ENCODE measurements at places on chromosomes 11 and 22.

- no peak for DNase-seq
Measured at GRCh38 chr11:116226731-116227130, 546.1 kb downstream of the BUD13 start.

DNA sequence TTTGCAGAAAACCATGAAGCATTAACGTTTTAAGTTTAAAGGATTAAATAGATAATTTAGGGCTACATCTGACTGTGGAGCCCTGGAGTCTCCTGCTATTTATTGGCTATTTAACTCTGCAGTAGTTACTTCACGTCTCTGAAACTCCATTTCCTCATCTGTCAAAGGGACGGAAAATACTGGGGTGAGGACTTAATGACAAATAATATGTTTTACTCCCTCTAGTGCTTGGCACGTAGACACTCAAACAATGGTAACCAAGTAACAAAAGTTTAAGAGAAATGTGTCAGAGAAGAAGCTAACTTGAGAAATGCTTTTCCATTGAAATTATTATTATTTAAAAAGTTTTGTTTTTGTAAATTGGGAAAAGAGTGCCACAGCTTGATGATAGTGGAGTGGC lies 130.7 kb upstream of the RCN1 start:
- no peak for DNase-seq

GRCh38 chr11:207863-208180 lies 314 bp downstream of the RIC8A start:
- DNase-seq, result no peak

DNA sequence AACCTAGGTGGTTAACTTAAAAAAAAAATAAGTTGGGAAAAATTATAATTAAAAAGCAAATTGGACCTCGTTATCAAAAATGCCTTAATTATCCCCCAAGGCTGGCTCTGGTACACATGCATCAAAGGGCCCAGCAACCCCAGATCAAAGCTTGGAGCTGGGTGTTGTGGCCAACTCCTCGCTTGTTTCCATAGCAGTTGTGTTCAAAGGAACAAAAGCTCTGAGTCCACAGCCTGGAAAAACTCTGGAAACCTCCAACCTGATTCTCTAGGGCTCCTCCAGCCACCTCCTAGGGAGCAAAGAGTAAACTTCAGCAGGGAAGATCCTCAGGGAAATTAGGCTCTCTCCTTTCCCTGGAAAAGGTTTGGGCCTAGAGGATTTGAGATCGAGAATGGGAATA lies 149.4 kb downstream of the NXPE2 start:
- DNase-seq, result no peak

DNA sequence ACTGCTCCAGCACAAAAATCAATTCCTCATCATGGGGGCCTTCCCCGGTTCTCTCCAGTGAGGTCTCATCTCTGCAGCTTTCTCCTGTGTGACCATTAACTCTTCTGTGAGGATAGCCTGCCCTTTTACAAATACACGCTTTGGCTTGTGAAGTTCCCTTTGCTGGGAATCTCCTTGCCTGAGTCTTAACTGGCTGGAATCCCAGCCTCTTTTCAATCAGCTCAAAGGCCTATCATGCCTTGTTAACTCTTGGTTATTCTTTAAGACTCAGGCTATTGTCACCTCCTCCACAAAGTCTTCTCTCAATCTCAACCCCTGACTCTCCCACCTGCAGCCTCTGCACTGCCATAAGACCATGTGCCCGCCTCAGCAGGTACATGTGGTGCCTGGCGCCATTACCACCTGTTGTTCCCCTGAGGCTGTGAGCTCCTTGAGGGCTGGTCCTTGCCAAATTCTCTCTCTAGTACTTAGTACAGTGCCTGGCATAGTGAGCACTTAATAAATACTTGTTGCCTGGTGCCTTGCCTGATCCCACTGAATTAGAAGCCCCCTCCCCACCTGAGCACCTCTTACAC lies 128.2 kb downstream of the ST3GAL4 start:
- no peak for DNase-seq

DNA sequence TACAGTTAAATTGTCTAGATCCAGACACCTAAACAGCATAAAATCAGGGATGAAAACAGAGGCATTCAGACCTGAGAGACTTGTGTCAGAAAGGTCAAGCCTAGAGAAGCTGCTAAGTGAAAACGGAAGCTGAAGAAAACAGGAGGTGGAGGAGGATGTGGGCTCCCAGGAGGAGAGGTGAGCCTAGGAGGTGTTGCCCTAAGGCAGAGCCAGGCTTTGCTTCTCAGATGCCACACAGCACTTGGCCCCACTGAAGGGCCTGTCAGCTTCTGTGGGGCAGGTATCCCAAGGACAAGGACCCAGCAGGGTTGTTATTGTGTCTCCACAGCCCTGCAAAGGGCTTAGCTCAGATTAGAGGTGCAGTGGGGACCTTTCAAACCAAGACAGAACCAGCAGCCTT lies 14.4 kb downstream of the UFD1 start:
- DNase-seq, result no peak

- no peak for DNase-seq
Measured at GRCh38 chr11:111983187-111983986, 41.8 kb upstream of the DLAT start.

All from D341Med (cell line).